ENCODE measurements at places on chromosomes 6 and 20. TPM values are rescaled to one million over a fixed set of nuclear protein-coding genes. Genes with fewer than 3 reads are reported as not detected.

Gene GSTA3
- total RNA-seq = not detected

Gene HACE1
- total RNA-seq = 1.9 TPM

Gene SAMD10
- total RNA-seq = 0.05 TPM

Gene TMC2
- total RNA-seq = not detected

Gene SLC22A7
- total RNA-seq = not detected

Gene BMP5
- not detected for total RNA-seq

Gene SYNCRIP
- total RNA-seq = 116 TPM

Gene OPN5
- not detected for total RNA-seq

Gene SAMD5
- 0.39 TPM for total RNA-seq

Gene LY6G5C
- total RNA-seq = 1.7 TPM

Gene SMOC2
- 0.03 TPM for total RNA-seq

Gene CHRNA4
- total RNA-seq = 0.38 TPM

Gene SIGLEC1
- 0.02 TPM for total RNA-seq

Gene ASIP
- total RNA-seq = not detected

Gene CLDN20
- total RNA-seq = not detected

Gene HLA-DQB2
- not detected for total RNA-seq
